ENCODE measurements at places on chromosomes 12 and 14.

- no peak for DNase-seq
Measured at GRCh38 chr12:15115434-15115833, 105.8 kb downstream of the RERG start.

DNA sequence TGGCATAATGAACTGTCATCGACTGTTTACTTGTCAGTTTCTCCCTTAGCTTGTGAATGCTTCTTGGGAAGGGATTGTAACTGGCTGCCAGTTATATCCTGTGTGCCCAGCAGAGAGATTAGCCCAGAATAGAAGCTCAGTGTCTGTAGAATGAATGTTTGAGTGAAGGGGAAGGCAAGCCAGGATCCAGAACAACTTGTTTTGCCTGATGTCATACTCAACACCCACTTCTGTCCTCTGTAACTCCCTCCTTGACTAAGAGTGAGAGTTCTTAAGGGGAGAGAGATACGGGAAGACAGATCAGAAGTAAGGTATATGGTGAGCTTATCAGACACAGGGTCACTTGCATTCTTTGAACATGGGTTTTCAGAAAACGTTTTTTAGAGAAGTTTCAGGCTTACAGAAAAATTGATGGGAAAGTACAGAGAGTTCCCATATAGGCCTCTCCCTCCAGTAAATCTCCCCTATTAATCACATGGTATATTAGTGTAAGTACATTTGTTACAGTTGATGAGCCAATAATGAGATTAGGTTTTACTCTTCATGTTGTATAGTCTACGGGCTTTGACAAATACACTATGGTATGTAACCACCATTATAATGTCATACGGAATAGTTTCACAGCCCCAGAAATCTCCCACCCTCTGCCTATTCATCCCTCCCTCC, 5.6 kb upstream of the SPPL3 start:
- no peak for DNase-seq

DNA sequence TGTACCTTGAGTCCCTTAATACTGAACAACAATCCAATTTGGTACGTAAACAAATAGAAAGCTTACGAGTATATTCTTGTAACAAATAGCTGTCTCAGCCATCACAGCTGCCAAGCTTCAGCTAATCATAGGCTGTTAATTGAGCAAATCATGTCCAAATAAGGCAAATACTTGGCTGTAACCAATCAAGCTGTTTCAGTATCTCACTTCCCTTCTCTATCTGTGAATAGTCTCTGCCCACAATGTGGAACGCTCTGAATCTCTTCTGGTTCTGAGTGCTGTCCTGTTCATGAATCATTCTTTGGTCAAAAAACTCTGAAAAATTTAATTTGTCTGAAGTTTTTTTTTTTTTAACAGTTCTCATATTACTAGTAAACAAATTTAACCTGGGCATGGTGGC, 5.8 kb upstream of the NEMF start:
- DNase-seq: no peak

GRCh38 chr12:96720363-96720705, 186.7 kb upstream of the NEDD1 start:
- no peak for DNase-seq

DNA sequence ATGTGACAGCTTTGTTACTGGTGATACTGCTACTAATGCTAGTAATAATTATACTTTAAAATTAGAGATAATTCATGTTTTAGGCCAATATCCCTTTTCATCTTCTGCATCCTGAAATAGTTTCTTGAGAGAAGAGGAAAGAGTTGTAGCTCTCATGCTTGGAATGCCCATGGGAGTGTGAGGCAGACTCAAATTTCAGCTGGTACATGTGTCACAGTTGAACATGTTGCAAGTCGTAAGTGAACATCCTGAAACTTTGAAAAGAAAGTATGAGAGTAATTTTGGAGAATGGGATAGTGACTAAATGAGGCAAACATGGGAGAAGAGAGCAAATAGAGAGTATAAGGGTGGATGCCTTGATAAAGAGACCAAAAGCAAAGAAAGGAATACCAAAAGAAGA, 168.0 kb downstream of the TMTC3 start:
- DNase-seq: no peak

DNA sequence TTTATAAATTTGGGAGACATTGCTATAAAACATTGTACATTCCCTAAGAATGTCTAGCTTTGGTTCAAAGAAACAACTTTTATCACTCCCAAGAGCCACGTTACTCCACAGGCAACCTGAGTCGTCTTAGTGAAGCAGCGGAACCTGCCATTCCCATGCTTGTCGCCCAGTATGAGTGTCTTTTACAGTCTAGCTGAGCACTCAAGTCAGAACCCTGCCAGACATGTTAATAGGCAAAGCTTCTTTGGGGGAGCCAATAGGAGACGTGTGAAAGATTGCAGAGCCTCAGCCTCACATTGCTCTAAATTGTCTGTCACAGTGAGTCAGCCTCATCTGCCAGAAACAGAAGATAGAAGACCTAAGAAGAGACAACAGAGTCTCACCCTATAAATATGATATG, 541.6 kb upstream of the FLRT2 start:
- no peak for DNase-seq

DNA sequence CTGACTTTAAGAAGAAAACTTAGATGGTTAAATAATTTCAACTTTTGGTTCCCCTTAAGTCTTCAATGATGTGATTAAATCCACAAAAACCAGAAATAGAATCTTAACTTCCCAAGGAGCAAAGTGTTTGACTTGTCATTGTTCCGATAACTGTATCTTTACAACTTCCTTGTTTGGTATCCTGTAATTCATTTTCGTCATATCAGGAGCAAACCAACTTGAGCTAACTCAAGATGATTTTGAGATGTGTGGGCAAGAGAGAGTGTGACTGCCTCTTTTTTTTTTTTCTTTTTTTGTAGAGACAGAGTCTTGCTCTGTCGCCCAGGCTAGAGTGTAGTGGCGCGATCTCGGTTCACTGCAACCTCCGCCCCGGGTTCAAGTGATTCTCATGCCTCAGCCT, 25.3 kb downstream of the DRAM1 start:
- DNase-seq: no peak

GRCh38 chr14:104446611-104447010, 133.0 kb upstream of the C14orf180 start:
- DNase-seq: no peak

DNA sequence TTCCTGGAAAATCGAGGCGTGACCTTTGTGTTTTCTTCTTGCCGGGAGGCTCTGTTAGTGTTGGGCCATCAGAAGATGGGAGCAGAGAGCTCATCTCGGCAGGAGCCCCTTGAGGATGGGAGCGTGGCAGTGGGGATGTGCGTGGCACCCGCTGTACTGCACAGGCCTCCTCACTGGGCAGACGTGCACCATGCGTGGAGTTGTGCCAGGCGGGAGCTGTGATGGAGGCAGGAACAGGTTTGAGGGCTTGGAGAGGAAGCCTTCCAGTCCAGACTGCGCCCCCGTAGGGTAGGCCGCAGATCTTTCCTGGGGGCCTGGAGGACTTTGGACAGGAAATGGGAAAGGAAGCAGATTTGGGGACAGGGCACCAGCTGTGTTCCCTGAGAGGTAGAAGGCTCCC, 197.5 kb downstream of the TSPAN9 start:
- DNase-seq: no peak

DNA sequence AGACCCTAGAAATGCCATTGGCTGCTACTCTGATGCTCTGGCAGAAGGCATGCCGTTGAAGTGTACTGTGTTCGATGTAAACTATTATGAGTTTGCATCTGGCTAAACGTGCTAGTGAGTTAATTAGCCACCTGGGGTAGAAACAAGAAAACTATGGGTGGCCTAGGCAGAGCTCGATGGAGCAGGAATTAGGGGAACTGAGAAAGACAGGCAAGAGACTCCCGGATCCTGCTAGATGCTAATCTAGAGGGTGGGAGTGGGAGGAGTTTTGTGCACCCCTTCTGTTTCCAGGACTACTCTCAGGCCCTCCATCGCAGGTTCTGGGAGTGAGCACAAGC, 32.0 kb downstream of the TMEM63C start:
- no peak for DNase-seq

GRCh38 chr12:42957561-42958290, 368.2 kb upstream of the PRICKLE1 start:
- DNase-seq: no peak

DNA sequence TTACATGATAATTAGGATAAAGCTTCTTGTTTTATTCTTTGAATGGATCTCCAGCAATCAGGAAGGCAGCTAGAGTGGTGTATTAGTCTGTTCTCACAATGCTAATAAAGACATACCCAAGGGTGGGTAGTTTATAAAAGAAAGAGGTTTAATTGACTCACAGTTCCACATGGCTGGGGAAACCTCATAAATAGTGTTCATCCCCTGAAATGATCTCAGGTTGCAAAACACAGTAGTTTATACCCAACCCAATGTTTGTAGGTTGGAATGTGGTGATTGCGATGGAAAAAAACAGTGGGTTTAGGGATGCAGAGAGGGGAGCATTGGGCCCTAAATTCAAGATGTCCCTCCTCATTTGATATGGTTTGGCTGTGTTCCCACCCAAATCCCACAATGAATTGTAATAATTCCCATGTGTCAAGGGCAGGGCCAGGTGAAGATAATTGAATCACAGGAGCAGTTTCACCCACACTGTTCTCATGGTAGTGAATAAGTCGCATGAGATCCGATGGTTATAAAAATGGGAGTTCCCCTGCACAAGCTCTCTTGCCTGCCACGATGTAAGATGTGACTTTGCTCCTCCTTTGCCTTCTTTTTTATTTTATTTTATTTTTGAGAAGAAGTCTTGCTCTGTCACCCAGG, 11.5 kb downstream of the MUCL1 start:
- DNase-seq: no peak

DNA sequence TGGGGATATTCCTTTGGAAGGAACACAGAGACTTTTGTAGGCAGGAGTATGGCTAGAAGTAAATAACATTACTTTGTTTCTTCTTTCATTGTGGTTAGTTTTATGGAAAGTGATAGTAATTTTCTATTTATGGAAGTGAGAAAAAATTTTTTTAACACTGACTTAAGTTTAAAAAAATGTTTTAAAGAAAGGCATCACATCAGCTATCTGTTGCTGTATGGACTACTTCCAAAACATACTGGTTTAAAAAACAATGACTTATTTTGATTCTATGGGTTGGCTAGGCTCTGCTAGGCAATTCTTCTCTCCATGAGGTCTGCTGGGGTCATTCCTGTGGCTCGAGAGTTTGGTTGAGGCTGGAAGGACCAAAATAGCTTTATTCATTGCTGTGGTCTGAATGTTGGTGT, 31.7 kb upstream of the SLC38A2 start:
- no peak for DNase-seq

GRCh38 chr14:69288956-69289705, 29.2 kb downstream of the GALNT16 start:
- no peak for DNase-seq

GRCh38 chr12:22275843-22276242, 58.7 kb downstream of the ST8SIA1 start:
- DNase-seq: no peak

- DNase-seq: no peak
Measured at GRCh38 chr12:92462049-92462448, 240.7 kb upstream of the PLEKHG7 start.

DNA sequence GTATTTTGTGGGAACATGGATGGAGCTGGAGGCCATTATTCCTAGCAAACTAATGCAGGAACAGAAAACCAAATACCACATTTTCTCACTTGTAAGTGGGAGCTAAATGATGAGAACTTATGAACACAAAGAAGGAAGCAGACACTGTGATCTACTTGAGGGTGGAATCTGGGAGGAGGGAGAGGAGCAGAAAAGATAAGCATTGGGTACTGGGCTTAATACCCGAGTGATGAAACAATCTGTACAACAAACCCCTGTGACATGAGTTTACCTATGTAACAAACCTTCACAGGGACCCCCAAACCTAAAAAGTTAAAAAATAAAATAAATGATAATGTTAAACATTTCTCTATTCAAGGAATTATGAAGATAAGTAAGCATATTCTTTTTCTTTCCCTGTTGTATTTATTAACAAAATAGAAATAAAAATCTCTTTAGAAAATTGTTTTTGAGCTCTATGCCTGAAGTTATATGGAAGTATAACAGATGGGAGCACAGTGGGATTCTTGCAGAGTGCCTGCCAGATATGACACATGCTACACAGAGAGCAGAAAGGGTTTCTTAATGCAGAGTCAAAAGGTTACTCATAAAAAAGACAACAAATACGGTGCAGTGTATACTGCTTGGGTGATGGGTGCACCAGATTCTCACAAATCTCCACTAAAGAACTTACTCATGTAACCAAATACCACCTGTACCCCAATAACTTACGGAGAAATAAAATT, 52.0 kb upstream of the SYNE2 start:
- DNase-seq: no peak

DNA sequence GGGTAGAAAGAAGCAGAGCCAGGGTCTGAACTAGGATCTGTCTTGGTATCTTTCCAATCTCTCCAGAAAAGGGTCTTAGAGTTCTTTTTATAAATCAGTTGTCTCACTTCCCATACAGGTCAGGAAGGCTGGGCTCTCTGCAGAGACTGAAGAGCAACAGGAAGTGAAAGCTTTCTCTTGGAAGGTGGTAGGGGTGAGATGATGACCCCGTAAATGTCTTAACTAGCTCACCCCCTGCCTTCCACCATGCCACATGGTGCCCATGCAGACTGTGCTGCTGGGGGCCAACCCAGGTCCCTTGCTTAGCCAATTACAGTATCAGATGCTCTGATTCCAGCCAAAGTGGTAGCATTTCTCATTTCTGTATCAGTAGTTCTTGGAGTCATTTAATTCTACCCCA, 17.6 kb upstream of the RASSF8 start:
- no peak for DNase-seq

- DNase-seq: no peak
Measured at GRCh38 chr12:78612190-78612589, 252.4 kb upstream of the SYT1 start.

DNA sequence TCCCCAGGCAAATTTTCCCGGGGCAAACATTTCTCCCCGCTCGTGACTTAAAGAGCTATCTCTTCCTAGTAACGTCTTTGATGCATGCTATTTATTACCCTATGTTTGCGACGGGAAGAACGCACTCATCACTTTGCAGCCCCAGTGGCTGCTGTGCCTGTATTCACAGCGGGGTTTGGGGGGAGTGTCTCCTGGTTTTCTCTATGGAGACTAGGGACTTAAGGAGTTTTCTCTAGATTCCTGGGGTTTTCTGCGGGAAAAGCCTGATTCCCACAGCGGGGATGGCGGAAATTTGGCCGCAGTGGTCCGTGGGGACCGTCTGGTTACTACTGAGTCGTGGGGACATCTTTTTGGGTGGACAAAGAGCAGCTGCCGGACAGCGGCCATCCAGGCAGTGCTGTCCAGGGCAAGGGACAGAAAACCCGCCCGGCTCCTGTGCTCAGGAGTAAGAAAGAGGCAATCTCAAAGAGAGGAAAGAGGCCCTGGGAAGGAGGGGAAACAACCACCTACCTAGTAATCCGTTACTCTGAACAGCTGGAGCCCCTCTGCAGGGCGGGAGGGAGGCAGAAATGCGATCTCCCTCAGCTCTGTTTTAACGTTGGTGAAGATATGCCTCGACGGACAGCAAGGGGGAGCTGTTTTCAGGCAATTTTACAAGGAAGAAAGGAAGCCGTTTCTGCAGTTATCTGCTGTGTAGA, 771 bp upstream of the AVPR1A start:
- DNase-seq: no peak

GRCh38 chr12:48811437-48812090, 6.7 kb upstream of the CACNB3 start:
- no peak for DNase-seq

- DNase-seq: peak; percentile 64
Measured at GRCh38 chr14:91177073-91178034, 63.5 kb downstream of the DGLUCY start.

All from T-cell (primary cell).